Left ventricle myocardium inferior (tissue), 1 donor: ENCODE measurements at places on chromosomes 4 and X. TPM values are rescaled to one million over a fixed set of nuclear protein-coding genes. Genes with fewer than 3 reads are reported as not detected.
A peak's percentile ranks its signal among the peaks of the same experiment; 100 is the strongest.

The CT55 gene
- total RNA-seq = not detected

The CLDN22 gene
- not detected for total RNA-seq

The TEX11 gene
- not detected for total RNA-seq

The FOXR2 gene
- total RNA-seq = not detected

The BTC gene
- total RNA-seq = 0.25 TPM

The YY2 gene
- total RNA-seq = 0.30 TPM

The ADH1A gene
- 0.36 TPM for total RNA-seq

The MAGEC3 gene
- total RNA-seq = not detected

The INTS6L gene
- 2.3 TPM for total RNA-seq

The ADAM29 gene
- not detected for total RNA-seq

The PRR32 gene
- total RNA-seq = not detected

The TLR2 gene
- 2.8 TPM for total RNA-seq

The EDA gene
- 7.3 TPM for total RNA-seq

The POU4F2 gene
- total RNA-seq = not detected

The TDO2 gene
- total RNA-seq = not detected

The CD40LG gene
- total RNA-seq = not detected

The CT45A1 gene
- not detected for total RNA-seq

DNA sequence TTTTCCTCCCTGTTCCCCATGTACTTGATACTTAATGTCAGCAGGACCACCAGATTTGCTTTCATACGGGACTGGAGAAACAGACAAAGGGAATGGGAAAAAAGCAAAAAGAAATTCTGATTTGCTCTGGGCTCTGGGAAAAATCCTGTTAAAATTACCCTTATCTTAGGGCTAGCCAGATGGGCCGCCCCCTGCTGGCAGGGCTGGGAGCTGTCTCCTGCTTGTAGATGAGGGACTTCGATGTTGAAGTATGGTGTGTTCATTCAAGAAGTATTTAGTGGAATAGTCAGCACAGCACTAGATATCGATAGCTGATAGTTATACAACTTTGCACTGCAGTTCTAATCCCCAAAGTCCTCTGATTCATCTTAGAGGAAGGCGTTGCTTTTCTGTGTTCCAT is 45.8 kb downstream of the BCORL1 start:
- DNase-seq = peak; percentile 35

DNA sequence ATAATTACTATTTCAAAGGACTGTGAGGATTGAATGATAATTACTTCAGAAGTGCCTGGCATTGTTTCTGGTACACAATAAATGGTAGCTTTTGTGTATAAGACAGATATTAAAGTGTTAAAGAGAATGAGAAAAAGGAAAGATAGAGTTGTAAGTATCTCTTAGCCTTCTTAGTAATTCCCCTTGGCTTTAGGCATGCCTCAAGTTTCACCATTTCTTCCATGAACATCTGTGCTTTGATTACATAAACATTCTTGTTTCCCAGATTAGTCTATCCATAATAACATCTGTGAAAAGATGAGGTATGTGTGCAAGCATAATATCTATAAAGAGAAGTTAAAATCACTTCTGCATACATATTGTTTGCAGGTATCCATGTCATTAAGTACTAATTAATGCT is 230.9 kb upstream of the TEX13A start:
- DNase-seq = no peak

GRCh38 chr4:186948361-186949242 is 224.9 kb upstream of the FAT1 start:
- DNase-seq = no peak

DNA sequence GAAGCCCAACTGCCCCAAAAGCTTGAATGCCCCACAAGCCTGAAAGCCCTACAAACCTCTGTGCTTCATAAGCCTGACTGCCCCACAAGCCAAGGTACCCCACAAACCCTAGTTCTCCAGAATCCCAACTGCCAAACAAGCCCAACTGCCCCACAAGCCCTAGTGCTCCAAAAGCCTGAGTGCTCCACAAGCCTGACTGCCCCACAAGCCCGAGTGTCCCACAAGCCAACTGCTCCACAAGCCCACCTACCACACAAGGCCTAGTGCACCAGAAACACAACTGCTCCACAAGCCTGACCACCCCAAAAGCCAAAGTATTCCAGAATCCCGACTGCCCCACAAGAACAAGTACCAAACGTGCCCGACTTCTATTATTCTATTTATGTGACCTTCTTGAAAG is 13.6 kb upstream of the HSFX3 start:
- DNase-seq = no peak

DNA sequence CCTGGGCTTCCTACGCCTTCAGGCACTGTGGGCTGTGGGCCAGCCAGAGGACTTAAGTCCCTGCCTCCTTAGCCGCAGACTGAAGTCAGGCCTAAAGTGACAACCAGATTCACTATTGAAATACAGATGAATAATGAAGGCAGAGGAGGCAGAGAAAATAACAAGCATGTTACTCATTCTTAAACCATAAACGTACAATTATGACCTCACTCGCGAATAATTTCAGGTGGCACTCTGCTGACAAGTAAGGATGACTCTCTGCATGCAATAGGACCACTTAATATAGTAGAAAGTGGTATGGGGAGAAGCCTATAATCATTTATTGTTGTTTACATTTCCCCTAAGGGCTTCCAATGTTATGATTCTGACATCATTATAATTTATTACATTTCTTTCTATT is 409.2 kb upstream of the FGF13 start:
- DNase-seq = no peak

DNA sequence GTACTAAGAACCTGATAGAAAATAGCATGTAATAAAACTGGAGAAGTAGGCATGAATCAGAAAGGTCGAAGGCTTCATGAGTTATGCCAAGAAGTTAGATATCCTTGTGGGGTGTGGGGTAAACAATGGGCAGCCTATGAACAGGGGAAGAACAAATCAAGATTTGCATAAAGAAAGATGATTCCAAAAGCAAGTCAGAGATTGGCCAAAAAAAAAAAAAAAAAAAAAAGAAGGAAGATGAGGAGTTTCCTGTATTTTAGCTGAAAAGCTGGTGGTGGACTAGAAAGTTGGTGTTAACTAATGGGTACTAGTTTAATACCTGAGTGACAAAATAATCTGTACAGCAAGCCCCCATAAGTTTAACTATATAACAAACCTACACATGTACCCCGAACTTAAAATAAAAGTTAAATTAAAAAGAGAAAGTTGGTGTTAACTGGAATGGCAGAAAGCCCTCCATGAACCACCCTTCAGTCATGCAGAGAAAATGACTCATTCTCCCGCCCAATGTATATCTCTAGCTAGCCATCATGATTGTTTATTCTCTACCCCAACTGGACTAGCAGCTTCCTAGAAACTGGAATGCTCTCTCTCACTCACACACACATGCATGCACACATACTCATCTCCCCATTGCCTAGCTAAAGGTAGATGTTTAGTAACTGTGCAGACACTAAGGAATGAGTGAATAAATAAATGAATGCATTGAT is 41.7 kb downstream of the ATP11C start:
- DNase-seq = no peak

DNA sequence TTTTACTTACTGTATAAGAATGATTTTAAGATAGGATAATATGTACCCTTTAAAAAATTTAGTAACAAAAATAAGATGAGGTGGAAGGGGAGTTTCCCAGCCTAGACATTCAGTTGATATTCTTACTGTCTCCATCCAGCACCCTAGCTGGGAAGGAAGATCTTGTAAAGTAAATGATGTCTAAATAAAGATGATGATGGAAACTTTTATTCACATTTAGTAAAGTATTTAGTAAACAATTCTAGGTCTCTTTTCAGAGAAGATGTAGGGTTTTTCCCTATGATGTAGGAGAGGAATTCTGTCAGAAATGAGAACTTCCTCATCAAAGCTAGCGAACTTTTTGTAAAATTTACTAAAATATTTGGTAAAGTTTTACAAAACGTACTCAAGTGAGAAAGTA is 136.8 kb downstream of the RAPGEF2 start:
- no peak for DNase-seq

DNA sequence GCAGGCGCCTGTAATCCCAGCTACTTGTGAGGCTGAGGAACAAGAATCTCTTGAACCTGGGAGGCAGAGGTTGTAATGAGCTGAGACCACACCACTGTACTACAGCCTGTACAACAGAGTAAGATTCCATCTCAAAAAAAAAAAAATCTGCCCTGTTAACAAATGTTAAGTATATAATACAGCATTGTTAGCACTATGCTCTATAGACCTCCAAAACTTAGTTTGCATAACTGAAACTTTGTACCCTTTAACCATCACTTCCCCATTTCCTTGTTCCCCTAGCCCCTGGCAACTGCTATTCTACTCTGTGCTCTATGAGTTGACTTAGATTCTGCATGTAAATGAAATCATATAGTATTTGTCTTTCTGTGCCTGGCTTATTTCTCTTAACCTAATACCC is 76.7 kb downstream of the TAB3 start:
- DNase-seq = no peak

DNA sequence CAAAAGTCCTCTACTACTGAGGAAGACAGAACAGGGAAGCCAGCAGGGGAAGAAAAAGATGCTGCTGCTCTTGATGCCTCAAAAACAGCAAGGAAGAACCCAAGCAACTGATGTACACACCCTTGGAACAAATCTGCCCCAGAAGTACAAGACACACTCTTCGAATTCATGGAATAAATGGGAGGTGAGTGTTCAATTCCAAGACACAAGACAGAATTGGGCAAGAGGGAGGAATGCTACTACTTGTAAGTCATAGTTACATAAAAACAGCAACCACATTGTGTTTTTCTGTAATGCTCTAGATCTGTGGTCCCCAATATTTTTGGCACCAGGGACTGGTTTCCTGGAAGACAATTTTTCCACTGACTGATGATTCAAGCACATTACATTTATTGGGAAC is 58.0 kb upstream of the H2AZ1 start:
- no peak for DNase-seq

- no peak for DNase-seq
These were observed 22.5 kb upstream of the GLRA2 start for GRCh38 chrX:14506866-14507265.

DNA sequence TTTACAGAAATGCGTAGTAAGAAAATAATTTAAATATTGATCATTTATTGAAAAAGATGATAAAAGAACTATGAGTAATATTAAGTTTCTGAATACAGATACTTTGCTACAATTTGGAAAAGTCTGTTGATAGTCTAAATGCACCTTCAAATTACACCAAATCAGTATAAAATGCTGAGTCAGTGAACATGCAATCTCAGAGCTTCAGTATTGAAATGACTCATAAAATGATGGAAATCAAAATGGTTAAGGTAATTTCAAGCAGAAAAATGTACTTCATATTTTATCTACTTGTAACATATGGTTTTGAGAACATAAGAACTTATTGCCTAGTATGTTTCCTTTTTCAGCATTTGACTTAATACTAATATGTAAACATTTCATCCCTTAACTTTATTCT is 448.2 kb downstream of the PCDH10 start:
- DNase-seq = no peak

GRCh38 chr4:99945718-99946355 is 581 bp downstream of the DNAJB14 start:
- DNase-seq = no peak

DNA sequence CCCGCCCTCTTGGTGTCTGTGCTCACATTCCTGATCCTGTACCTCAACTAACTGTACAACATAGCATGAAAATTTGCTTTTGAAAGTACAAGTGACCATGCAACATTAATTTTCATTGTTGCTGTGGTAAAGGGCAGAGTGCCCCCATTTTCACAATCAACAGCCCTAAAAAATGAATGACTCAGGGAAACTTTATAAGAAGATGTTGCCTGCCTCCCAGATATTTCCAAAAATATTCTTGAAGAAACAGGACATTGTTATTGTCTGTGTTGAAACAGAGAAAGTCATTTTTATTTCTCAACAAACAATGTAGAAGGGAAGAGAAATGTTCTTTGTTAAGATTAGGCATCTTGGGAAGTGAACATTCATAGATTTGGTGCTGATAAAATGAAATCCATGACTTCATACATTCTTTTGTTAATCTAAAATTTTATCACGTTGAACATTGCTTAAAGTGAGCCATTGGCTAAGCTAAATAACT is 113.9 kb upstream of the ANXA3 start:
- DNase-seq = no peak

GRCh38 chr4:77229433-77229832 is 72.4 kb downstream of the CCNG2 start:
- no peak for DNase-seq

DNA sequence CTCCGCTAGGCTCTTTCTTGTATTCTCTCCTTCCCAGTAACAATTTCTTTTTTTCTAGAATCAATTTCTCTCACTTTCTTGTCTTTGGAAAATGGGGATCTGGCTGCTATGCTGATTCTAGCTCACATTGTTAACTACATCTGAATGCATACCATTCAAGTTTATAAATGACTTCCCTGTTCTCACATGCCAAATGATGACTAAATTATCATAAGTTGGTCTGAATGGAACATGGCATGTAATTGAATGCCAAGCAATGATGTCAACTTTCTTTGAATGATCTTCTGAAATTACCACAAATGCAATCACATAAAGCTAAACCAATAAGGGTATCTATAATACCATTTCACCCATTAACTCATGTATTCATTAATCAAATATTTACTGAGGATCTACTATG is 2.7 kb upstream of the ITM2A start:
- no peak for DNase-seq

DNA sequence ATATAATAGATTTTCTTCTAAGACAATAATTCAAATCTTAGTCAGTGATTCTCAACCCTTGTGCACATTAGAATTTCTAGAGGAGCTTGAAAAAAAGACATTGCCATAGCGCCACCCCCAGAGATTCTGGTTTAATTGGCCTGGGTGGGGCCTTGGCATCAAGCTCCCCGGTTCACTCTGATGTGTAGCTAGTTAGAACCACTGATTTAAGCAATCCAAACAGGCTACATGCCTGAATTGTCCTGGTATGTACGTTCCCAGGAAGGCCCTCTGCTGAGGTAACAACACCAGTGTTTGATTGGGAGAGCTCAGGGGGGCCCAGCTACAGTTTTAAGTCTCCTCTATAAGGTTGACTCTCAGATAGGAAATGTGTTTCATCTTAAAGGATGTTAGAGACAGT is 1.3 kb upstream of the ATP10D start:
- DNase-seq = no peak

- no peak for DNase-seq
These were observed 22.6 kb upstream of the GNRHR start for GRCh38 chr4:67776746-67777145.
